ENCODE measurements at places on chromosomes 11 and 22. TPM values are rescaled to one million over a fixed set of nuclear protein-coding genes. Genes with fewer than 3 reads are reported as not detected.

DNA sequence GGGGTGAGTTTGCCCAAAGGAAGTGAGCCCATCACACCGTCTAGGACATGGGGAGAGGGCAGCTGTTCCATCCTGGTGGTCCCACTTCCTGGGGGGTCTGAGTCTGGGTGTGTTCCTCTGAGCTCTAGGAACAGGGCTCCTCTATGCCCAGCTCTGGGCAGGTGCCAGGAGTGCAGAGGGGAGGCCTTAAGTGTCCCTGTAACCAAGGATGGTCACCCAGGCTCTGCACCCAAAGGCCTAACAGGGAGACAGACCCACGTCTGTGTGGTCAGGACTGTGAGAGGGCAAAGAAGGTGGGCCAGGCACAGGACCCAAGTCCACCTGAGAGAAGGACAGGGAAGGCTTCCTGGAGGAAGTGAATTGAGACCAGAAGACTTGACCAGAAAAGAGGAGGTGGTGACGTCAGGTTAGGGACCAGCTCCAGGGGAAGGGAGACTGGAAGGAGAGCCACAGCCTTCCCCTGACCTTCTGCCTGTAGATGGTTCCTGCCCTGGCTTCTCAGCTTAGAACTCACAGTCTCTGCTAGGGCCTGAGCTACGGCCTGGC is 11.3 kb upstream of the TCF20 start:
- no peaks in the 10 kb centered on the region for H3K4me1 ChIP-seq
- H3K4me3 ChIP-seq: no peak overlapping the region
- H3K27ac ChIP-seq: no peak overlapping the region
- no peaks in the 10 kb centered on the region for H3K36me3 ChIP-seq

DNA sequence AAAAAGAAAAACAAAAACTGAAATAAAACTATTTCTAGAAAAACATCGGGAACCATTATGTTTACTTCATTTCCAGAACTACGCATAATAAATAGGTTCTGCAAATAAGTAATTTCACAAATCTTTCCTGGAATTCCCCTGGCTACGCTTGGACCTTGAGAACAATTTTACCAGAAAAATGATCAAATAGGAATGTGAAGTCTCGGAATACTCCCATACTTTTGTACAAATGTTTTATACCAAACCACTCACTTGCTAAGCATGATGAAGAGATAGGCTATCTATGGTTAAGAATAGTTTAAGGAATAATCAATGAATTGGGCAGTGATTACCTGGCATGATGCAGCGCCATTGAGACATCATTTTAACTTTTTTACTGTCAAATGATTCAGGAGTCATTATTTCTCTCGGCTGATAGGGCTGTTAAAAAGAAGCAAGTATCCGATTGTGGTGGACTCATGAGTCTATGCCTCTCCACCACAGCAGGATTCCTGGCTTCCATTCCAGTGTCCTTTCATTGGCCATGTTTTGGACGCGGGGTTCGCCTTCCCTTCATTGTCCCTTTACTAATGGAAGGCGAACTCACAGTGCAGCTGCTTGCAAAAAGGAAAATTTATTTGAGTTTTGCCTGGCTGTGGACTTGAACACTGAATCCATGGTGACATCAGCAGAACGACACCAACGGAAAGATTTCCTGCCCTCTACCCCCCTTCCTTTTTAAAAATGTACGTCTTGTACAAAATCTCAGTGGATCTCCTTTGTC is 39.9 kb upstream of the BLID start:
- no peaks in the 10 kb centered on the region for H3K27me3 ChIP-seq
- H3K27ac ChIP-seq: peak overlapping the region; percentile 86
- peak overlapping the region; percentile 0 for H3K4me3 ChIP-seq
- H3K4me1 ChIP-seq: peaks cover 27% of the 10 kb centered on the region
- DNase-seq: no peak

DNA sequence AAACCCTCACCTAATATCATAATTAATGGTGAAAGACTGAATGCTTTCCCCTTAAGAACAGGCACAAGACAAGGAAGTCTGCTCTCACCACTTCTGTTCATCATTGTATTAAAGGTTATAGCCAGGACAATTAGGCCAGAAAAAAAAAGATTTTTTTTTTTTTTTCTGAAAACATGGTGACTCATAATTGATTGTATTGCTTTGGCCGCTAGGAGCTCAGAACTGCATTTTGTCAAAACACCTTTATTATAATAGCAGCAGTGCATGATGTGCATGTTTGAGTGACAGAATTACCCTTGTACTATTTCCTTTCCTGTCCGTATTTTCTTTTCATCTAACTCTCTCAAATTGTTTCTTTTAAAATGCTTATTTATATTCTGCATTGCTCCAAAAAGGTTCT is 98.1 kb downstream of the RNF169 start:
- H3K36me3 ChIP-seq: no peaks in the 10 kb centered on the region
- no peaks in the 10 kb centered on the region for H3K27me3 ChIP-seq
- H3K4me1 ChIP-seq: no peaks in the 10 kb centered on the region
- DNase-seq: no peak
- H3K4me3 ChIP-seq: no peak overlapping the region
- H3K27ac ChIP-seq: no peak overlapping the region

DNA sequence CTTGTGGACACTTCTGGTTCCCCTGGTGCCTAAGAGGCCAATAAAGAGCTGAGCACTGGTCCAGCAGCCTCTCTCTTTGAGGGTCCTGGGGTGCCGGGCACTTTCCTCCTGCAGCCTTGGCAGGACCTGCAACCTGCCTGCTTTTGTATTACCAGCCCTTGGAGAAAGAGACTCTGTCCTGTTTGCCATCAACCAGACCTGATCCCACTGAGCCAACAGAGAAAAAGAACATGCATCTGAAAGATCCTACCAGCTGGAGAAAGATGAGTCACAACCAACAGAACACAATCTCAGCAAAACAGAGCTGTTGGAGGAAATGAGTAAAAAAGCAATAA is 321.0 kb downstream of the DDX10 start:
- no peaks in the 10 kb centered on the region for H3K27me3 ChIP-seq
- no peaks in the 10 kb centered on the region for H3K36me3 ChIP-seq
- H3K4me1 ChIP-seq: no peaks in the 10 kb centered on the region
- DNase-seq: no peak
- H3K27ac ChIP-seq: no peak overlapping the region

GRCh38 chr22:50012211-50013181 is at the start of gene IL17REL:
TSS of gene IL17REL (minus strand) at chr22:50012765. CDS start at chr22:50012646, 119 bp downstream.
- H3K4me3 ChIP-seq: no peak within 1 kb of the TSS
- H3K27ac ChIP-seq: no peak within 1 kb of the TSS
- peak; percentile 55 for DNase-seq
- no peaks in the 10 kb centered on the region for H3K36me3 ChIP-seq
- H3K4me1 ChIP-seq: peaks cover 24% of the 10 kb centered on the region
- H3K27me3 ChIP-seq: peaks cover 79% of the 10 kb centered on the region

MIAT gene
- 0.82 TPM for total RNA-seq

ADAMTS15 gene
- 2.4 TPM for total RNA-seq

Data from sigmoid colon (tissue), 7 donors.